Pulmonary artery endothelial cell (primary cell): ENCODE measurements at places on chromosomes 11 and 22.

- DNase-seq, result no peak
These were observed 8.8 kb downstream of the CXCR5 start for GRCh38 chr11:118892514-118892913.

- DNase-seq, result no peak
These were observed 1.1 kb upstream of the ATP6V1E1 start for GRCh38 chr22:17629641-17630040.

GRCh38 chr11:74373382-74373781 lies 24.9 kb downstream of the PGM2L1 start:
- DNase-seq, result no peak

DNA sequence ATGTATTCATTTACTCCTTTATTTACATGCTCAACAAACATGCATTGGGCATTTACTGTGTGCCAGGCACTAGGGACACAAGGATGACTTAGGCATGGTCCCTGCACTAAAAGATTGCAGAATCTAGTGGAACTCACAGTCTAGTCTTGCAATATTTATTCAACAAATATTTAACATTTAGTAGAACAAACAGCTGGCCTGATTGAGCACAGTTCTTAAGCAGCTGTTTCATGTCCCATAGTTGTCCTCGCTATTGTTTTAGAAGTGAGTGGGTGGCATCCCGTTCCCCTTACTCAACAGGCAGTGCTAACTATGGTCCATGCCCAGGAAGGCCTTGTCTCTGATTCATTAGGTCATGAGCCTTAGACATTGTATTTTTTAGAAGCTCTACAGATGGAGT lies 459.9 kb upstream of the CADM1 start:
- no peak for DNase-seq

GRCh38 chr11:33543823-33544222 lies 156.8 kb downstream of the C11orf91 start:
- no peak for DNase-seq

- no peak for DNase-seq
These were observed 70.1 kb upstream of the LINC01488 start for GRCh38 chr11:69411257-69411924.

DNA sequence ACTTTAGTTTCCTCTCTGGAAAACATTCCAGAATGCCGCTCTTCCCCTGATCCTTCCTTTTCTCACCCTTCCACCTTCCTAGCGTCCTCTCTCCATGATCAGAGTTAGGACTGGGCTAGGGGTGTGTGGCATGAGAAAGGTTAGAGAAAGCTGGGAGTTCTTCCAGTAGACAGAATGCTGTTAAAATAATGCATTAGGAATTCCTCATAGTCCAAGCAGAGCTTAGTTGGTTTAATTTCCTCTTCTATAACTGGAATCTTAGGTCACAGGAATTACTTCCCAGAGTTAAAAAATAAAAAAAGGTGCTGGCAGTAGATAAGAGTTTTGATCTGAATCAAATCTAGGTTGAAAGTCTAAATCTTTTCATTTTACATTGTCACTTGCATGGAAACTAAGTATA lies 37.2 kb upstream of the ADORA2A start:
- no peak for DNase-seq

DNA sequence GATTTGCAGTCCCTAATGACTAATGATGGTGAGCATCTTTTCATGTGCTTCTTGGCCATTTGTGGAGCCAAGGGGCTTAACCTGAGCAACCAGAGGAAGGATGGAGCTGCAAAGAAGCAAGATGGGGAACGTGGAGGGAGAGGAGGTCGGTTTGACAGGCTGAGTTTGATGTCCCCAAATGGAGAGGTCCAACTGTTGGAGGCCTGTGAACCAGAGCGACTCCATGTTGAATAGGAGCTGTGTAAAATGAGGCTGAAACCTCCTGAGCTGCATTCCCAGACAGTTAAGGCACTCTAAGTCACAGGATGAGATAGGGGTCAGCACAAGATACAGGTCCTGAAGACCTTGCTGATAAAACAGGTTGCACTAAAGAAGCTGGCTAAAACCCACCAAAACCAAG lies 54.5 kb downstream of the RPS6KA4 start:
- DNase-seq, result no peak

DNA sequence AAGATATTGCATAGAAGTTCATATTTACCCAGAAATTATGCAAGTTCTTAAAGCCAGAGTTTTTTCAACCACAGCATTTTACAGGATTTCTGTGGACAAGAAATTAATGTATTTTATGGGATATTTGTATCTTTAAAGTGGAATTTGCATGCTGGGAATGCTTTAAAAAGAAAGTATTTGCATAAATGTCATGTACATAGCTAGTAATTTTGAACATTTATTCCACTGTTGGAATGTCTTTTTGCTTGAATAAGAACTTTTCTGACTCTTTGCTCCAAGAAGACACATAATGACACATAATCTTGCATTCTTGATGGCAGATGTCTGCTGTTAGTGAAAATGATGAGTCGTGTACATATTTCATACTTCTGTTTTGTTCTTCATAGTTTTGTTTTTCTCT lies 66.6 kb downstream of the ATXN10 start:
- no peak for DNase-seq

DNA sequence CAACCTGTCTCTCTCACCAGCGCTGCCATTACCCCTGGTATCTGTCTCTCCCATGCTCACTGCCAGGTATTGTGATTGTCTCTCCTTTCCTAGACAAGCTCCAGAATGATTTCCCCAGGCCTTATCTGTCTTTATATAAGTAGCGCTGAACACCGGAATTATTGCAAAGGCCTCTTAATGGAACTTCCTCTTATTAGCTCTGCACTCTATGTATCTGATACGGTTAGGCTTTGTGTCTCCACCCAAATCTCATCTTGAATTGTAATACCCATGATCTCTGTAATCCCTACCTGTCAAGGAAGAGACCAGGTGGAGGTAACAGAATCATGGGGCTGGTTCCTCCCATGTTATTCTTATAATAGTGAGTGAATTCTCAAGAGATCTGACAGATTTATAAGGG lies 39.3 kb downstream of the DDI1 start:
- no peak for DNase-seq

DNA sequence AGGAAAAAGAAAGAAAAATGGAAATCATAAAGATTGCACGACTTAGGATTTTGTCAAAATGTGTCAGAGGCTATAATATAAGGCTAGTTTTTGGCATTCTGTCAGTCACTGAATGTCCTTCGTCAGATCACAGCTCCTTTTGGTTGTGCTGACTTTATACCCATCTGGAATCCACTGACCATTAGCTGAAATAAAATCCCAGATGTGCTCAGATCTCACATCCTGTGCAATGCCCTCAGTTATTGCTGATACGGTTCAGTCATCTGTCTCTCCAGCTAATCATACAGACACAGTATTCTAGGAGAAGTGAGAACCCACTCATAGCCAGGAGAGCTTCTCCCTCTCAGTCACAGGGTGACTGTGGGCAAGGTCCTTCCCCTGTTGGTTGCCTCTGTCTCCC lies 11.5 kb downstream of the CD44 start:
- DNase-seq, result no peak

DNA sequence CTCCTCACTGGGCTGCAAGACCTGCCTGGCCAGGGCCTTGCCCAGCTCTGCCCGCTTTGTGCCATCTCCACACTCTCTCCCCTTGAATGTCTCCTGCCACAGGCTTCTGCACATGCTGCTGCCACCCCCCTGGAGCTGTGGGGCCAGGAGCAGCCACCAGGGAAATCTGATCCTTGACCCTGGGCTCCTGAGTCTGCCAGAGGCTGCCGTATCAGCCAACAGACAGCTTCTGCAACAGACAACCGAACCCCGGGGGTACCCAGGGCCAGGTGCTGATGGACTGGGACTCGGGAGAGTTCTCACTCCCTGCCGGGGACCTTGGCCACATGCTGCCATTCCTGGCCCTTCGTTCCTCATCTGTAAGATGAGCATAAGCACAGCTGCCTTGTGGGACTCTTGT lies 3.3 kb upstream of the PPARA start:
- DNase-seq, result no peak

DNA sequence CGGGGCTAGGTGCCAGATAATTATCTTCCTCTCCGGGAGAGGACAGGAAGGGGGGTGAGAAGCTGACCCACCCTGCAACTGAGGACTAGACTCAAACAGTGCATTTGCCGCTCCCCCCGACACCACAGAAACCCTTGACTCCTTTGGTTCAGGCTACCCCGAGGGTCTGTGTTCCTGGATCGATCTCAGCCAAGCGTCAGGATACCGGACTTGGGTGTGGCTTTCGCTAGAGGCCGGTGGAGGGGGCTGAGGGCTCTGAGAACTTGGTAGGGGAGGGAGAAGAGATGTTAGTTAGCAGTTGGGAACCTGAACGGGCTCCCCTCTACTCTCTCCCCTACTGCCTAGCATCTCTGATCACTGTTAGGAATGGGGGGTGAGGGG lies 840 bp downstream of the SEZ6L start:
- DNase-seq, result no peak

GRCh38 chr11:1883346-1884302 lies 8.1 kb downstream of the PRR33 start:
- DNase-seq, result no peak

DNA sequence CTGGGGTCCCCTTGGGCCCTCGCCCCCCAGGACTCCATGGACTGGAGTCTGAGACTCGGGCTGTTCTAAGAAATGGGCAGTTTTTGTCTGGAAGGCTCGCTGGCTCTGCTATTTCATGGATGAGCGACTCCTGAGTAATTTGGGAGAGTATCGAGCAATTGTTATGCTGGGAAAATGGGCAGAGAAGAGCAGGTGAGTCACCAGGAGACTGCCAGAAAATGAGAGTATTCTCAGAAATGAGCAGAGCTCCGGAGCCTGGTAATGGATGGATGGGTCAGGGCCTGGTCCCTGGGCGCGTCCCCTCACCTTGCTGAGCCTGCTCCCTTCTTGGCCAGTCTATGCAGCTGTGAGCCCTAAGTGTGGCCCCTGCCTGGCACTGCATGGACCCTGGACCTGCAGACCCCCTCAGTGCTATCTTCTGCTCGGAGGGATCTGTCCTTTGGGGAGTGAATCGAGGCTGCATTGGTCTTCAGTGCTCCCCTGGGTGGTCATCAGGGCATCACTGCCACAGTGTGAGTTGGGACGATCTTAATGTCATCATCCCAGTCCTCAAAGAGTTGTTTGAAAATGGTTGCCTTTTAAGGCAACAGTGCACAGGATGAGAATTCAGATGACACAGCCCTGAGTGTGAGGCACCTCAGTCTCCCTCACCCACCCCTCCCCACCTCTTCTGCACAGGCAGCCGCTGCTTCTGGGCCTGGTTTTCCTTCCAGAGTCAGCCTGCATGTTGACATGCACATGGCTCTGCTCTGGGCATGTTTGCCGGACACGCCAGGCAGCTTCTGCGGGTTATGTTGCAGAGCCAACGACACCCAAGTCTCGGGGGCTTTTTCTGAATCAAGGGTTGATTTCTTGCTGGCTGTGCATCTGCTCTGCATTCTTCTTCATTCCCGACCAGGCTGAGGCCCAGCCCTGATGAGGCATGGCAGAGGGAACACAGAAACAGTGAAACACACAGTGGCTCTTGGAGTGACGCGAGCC lies 519.0 kb downstream of the TBC1D22A start:
- DNase-seq, result no peak

DNA sequence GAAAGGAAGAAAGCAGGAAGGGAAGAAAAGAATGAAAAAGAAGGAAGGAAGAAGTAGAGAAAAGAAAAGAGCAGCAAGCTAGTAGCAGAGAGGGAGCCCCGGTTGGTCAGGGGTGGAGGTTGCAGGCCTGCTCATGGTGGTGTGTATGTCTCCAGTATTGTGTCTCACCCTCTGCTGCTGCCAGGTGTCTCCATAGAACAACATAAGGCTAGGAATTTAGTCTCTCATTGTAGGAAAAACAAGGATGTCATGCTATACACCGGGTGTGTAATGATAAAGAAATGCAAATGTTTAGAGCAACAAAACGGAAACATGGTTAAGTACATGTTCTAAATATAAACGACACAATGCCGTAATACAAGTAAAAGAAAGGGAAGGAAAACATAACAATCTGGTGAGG lies 342.5 kb downstream of the NTM start:
- DNase-seq, result no peak

DNA sequence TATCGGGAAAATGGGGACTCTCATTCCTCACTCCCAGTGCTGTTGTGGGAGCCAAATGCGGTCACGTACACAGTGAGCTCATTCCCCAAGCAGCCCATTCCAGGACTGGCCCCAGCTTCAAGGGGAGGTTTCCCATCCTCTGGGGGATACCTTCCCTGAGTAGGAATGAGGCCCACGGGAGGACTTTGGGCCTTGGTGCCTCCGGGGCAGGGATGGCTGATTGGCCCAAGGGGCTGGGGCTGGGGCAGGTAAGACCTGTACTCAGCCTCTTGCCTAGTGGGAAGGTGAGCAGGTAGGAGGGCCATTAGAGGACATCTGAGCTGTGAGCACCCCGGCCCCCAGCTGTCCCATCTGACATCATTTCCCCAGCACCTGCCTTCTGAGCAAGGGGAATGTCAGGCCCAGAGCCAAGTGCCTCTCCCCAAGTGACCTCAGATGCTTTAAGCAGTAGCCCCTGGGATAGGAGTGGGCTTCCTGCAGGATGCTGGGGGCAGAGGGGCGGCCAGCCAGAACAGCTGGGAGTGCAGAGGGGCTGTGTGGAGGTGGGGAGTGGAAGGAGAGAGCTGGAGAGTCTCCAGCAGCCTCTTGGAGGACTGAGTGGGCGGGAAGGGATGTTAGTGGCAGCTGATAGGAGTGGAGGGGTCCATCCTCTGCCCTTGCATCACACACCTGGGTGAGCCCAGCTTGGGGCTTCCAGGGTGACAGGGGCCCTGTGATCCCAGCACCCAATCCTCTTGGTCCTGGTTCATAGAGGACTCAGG lies 58.4 kb downstream of the CD82 start:
- DNase-seq, result no peak

- DNase-seq, result no peak
These were observed 19.5 kb downstream of the IL17REL start for GRCh38 chr22:49992921-49993648.

DNA sequence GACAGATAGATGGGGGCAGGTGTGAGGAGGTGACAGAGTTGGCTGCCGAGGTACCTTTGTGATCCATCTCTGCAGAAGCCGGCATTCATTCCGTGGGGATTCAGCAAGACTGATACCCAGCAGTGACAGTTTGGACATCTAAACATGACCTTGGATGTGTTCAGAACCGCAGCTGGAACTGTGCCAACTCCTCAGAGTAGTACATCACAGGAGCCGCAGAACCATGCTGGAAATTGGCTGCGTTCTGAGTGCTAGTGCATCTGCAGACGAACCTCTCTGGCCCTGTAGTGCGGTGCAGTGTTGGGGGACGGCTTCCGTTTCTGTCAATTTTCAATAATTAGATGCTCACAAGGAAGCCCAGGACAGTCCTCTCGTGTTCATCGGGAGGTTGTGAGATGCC lies 772.1 kb downstream of the NTM start:
- no peak for DNase-seq

- DNase-seq, result no peak
These were observed 32.5 kb upstream of the GRAMD4 start for GRCh38 chr22:46587492-46588278.

- DNase-seq, result no peak
These were observed 243.7 kb downstream of the TTC28 start for GRCh38 chr22:28435982-28436381.
